ENCODE measurements at places on chromosomes 7 and 10. TPM values are rescaled to one million over a fixed set of nuclear protein-coding genes. Genes with fewer than 3 reads are reported as not detected.

SORBS1 gene
- total RNA-seq: 0.24 TPM

C7orf25 gene
- total RNA-seq: 7.2 TPM

KLF14 gene
- total RNA-seq: not detected

GFRA1 gene
- not detected for total RNA-seq

HOXA11 gene
- not detected for total RNA-seq

GRCh38 chr10:86100581-86101061 is 266.0 kb downstream of the GRID1 start:
- peak; percentile 27 for DNase-seq

DNA sequence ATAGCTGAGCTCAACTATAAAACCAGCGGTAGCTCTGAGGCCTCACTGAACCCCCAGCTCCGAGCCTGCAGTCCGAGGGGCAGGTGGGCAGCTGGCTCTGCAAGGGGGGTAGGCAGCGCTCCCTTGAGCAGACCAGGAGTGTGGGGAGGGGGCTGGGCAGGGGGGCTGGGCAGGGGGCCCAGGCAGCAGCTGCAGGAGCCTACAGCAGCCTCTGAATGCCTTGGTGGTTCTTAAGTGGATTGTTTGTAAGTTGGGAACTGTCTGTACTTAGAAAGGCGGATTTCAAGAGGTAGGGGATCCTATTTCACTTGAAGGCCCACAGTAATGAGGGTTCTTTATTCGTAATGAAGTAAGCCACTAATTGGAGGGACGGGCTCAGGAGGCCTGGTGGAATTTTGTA is 72.3 kb downstream of the ICA1 start:
- no peak for DNase-seq

DNA sequence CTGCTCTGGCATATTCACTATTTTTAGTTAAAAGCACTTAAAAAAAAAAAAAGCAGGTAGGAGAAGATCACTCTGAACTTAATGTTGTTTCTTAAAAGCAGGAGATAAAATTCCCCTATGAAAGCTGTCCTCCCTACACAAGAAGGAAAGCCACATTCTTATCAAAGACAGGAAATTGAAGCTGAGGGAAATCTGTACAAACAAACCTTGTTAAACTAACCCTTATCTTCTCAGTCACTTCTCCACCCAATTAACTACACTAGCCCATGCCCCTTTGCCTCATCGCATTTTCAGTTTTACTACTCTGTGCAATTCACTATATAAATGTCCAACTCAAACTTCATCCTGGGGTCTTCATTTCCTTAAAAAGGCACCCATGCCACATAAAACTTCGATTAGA is 2.7 kb upstream of the CDCA7L start:
- no peak for DNase-seq

DNA sequence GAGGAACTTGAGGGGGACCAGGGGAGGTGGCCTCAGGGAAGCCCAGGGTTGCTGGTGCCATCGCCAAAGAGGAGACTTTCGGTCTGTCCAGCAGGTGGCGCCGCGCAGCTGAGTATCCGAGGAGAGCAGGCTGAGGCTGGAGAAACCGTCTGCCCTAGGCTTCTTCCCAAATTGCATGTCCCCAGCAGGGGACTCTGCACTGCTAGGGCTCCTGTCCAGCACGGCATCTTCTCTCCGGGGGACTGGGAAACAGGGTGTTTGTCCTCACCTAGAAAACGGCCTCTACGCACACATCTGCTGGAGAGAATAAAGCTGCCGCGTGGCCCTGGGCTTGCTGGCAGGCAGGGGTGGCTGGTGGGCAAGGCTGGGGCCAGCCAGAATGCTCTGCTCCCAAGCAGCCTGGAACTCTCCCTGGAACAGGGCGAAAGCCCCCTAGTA is 161.9 kb downstream of the SH2D4B start:
- DNase-seq: peak; percentile 80

DNA sequence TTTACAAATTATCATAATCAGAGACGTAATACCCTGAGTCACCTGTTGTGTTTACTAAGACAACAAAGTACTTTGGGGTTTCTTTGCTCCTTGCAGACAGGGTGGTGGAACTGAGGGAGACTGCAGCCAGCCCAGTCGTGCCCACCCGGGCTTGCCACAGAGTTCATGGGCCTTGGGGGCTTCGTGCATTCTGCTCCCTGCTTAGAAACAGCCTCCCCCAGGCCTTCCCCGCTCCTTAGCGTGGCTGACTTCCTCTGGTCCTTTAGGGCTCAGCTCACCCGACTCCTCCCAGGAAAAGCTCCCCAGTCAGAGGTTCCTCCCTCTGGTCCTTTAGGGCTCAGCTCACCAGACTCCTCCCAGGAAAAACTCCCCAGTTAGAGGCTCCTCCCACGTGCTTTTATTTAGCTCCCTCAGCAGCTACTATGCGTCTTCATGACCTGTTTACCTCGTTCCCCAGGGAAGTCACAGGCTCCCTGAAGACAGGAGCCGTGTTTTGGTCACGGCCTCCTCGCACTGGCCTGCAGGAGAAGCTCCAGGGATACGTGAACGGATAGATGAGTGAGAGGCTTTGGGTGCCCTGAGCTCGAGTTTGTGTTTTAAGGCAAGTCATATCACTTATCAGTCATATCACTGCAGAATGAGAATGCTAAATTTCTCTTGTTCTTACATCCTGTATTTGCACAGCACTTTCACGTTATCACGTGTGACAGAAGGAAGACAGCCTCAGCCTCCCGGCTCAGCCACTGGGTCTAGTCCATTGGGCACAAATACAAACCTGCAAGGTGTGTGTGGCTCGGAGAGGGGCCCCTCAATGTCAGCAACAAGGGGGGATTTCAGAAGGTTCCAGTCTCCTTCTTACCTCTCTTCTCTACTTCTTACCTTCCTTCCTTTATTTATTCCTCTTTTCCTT is 52.7 kb upstream of the VIPR2 start:
- peak; percentile 37 for DNase-seq

DNA sequence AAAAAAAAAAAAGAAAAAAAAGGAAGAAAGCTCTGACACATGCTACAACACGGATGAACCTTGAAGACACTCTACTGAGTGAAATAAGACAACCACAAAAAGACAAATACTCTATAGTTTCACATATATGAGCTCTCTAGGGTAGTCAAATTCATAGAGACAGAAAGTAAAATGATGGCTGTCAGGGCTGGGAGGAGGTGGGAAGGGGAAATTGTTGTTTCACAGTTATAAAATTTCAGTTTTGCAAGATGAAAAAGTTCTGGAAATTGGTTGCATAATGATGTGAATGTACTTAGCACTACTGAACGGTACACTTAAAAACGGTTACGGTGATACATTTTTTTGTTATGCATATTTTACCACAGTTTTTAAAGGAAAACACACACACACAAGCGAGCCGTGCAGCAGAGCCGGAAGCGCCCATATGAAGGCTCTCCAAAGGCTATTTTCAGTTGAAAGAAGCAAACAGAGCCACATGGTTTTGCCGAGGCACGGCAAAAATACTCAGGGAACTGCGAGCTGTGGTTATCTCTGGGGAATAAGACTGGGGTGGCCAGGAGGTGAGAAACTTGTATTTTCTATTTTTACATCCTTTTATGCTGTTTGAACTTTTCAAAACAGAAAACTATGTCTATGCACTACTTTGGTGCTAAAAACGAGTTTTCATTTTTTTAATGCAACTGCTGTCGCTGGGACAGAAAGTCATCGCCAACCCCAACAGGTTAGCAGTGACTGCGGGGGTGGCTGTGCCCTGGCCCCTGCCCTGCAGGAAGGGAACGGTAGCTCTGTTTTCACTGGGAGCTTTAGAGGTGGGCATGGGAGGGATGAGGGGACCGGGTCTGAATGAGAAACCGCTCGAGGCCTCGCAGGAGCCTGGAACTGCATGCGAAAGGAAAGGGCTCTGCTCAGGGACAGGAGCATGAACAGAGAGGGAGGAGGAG is 132.9 kb downstream of the OAT start:
- no peak for DNase-seq

DNA sequence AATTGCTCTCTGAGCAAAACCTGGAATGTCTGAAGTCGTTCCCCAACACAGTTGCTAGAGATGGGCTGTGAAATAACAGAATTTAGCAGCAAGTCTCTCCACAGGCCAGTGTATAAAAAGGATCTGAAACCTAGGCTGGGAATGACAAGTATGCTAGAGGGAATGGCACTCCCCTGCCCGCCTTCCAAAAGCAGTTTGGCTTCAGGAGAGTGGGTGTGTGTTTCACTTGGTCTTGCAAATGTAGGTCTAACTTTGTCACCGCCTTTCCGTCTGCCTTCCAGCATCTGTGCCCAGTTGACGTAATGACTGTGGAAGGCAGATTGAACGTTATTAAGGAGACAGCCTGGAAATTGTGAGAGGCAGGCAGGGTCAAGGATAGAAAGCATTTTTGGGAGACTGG is 18.0 kb upstream of the MTURN start:
- DNase-seq: no peak

GRCh38 chr10:131560706-131561355 is 249.3 kb upstream of the TCERG1L start:
- DNase-seq: no peak

DNA sequence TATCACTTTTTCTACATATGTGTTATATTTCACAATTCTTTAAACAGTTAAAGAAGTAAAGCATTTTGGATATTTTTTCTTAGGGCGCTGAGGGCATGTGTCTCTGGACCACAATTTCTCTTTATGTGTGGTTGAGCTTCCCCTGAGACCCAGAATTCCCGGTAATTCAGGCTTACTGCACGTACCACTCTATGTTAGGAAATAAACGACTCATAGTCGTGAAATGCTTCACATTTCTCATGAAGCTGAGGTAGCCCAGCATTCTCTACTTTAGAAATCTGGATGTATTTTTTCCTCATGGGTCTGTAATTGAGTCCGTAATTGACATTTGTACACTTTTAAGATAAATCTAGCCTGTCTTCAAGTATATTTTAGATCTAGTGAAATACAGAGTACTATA is 170.6 kb downstream of the FZD1 start:
- no peak for DNase-seq

All from activated CD8-positive, alpha-beta T cell treated with anti-CD3 and anti-CD28 coated beads, Interleukin-2, amount 10 ng/mL, durations not matched to agents 7 days and 5 days (primary cell).